ENCODE measurements at places on chromosomes 6 and 20. TPM values are rescaled to one million over a fixed set of nuclear protein-coding genes. Genes with fewer than 3 reads are reported as not detected.

- no peak for DNase-seq
Observed at GRCh38 chr20:46400828-46401477, 5.5 kb downstream of the ELMO2 start.

The SLC25A27 gene
- total RNA-seq: 18.1 TPM

- DNase-seq: no peak
Observed at GRCh38 chr6:6925391-6926164, 182.2 kb upstream of the RREB1 start.

DNA sequence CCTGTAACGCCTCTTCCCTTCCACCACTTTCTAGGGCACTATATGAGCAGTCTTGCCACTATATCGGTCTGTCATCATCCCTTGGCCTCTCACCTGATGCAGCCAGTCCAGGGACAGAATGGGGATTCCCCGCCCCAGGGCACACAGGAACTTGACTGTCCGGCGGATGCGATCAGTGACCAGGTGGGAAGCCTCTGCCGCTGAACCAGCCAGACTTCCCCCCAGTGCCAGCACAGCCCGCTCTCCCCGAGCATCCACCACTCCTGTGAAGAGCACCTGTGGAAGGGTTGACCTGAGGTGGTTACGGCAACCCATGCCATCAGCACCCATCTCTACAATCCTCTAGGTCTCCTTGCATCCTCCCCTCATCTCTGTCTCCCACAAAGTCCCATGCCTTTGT, 12.2 kb upstream of the NRM start:
- DNase-seq: no peak

GRCh38 chr6:126318797-126319196, 21.1 kb upstream of the CENPW start:
- DNase-seq: no peak

- DNase-seq: no peak
Observed at GRCh38 chr6:134474955-134475354, 157.0 kb upstream of the SGK1 start.

GRCh38 chr6:99689916-99690685, 83.5 kb downstream of the PRDM13 start:
- DNase-seq: no peak

DNA sequence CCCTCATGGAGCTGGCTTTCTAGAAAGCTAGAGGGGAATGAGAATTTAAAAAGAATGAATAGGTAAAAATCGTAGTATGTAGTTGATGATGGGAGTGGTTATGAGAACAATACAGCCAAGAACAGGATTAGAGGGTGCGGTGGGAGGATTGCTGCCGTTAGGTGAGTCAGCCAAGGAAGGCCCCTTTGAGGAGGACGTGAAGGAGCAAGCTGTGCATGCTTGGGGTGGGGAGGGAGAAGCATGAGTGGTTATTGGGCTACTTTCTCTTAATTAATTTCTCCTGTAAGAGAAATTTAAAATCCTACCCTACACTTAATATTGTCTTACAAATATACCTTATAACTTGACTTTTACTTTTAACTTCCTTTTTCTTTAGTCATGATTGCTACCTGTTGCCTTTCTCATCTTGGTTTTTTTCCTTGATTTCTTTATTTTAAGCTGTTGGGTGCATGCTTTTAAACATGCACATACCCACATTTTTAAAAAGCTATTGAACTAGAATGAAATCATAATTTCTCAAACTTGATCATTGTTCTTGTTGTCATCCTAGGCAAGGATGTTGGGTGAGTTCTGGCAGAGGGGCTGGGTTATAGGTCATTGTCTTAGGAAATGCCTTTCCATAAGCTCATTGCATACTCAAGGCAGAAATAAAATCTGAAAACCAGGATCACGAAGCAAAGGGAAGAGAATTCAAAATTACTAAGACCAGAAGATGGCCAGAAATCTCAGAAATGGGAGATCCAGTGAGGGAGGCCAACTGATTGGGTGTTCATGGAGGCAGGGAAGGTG, 114.5 kb downstream of the TCP11 start:
- no peak for DNase-seq

DNA sequence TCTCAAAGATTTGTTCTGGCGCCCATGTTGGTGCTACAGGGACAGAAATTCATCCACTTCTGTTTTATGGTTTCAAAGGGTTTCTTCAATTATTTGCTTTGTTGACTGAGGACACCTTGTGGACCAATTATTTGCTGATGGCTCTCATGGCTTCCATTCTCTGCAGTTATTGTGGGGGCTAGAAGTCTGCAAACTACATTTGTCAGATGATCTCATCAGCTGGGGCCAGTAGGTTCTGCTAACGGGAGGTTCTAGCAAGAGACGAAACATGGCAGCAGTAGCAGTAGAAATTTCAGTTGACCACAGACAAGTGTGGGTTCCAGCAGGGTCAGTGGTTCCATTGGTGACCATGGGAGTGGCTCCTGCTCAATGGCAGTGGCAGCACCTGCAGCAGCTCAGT, 72.8 kb upstream of the BLCAP start:
- no peak for DNase-seq

DNA sequence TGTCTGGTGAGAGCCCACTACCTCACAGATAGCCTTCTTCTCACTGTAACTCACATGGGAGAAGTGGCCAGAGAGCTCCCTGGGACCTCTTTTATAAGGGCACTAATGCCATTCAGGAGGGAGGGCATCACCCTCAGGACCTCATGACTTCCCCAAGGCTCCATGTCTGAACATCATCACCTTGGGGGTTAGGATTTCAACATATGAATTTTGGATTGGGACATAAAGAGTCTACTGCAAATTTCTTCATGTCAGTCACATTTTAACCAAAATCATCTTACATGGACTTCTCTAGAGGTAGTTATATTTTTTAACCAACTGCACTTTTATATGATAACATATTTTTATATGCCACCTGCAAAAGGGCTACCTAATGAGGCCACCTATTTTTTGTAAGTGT, 324.7 kb downstream of the PLCB1 start:
- no peak for DNase-seq

GRCh38 chr6:111580826-111581505, 24.7 kb downstream of the TRAF3IP2 start:
- no peak for DNase-seq

All from type B pancreatic cell (in vitro differentiated cells).